Activated CD4-positive, alpha-beta T cell treated with anti-CD3 and anti-CD28 coated beads, Interleukin-2, amount 50 U/mL, for 16 hours (primary cell): ENCODE measurements at places on chromosomes 1 and 21.

- DNase-seq: no peak
Measured at GRCh38 chr1:203582568-203582967, 44.1 kb upstream of the ATP2B4 start.

GRCh38 chr21:25496825-25497482 is 110.3 kb downstream of the MRPL39 start:
- DNase-seq: no peak

DNA sequence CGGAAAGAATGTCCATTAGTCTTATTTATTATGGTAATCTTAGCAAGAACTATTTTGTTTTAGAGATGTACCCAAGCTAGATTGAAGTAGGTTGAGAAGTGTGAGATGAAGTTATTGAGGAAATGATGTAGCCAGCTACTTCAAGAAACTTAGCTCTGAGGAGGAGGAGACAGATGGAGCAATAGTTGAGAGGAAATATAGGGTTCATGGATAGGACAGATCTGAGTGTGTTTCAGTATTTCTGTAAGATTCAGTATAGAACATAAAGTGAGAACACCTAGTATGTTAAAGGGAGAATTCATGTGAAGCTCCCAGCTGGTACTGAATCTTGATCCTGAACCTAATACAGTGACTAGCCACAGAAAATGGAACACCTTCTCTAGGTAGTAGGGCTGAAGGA is 28.9 kb downstream of the TSNAX start:
- DNase-seq: no peak

DNA sequence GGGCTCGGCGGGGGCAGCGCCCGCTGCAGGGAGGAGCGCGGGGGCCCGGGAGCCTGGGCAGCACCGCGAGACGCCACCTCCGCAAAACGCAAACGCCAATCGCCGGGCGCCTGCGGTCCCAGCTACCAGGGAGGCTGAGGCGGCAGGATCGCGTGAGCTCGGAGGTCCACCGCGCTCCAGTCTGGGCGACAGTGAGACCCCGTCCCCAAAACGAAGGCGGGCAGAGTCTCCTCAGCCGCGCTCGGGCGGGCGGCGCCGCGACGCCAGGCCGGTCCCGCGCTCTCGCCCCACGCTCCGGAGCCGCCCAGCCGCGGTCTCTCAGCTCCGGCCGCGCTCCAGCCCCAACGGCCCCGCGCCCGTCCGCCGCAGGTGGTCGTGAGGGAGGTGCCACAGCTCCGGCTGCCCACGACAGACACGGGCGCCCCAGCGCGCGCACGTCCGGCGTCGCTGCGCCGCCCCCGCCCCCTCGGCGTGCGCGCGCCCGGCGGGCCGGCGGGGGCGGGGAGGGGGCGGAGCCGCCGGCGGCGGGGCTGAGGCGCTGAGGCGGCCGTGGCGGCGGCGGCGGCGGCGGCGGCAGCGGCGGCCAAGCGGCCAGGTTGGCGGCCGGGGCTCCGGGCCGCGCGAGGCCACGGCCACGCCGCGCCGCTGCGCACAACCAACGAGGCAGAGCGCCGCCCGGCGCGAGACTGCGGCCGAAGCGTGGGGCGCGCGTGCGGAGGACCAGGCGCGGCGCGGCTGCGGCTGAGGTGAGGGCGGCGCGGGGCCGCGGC is at the start of gene ADARB1:
ADARB1 (plus strand) TSS at position 533 of the 770 bp plus-strand sequence. CDS start 97,077 bp downstream, outside the sequence.
- peak; percentile 55 for DNase-seq

GRCh38 chr1:78095593-78095992 is 49.8 kb downstream of the GIPC2 start:
- no peak for DNase-seq

DNA sequence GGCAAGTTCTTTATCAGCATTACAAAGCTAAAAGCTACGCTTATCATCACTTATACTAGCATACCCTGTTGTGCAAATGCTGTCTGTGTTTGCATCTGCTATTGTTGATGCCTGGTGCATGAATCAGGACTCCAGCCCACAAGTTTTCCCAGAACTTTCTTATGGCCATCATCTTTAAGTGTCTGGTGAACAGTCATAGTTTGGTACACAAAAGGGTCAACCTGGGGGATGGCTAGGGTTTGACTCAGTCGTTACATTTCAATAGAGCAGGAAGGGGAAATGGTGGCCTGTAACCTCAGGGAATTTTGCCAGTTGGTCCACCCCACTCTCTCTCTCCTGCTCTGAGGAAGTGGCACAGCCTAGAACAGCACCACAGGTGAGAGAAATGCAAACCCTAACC is 35.4 kb downstream of the SELL start:
- no peak for DNase-seq

GRCh38 chr1:91151702-91152101 is 129.9 kb upstream of the ZNF644 start:
- DNase-seq: no peak

DNA sequence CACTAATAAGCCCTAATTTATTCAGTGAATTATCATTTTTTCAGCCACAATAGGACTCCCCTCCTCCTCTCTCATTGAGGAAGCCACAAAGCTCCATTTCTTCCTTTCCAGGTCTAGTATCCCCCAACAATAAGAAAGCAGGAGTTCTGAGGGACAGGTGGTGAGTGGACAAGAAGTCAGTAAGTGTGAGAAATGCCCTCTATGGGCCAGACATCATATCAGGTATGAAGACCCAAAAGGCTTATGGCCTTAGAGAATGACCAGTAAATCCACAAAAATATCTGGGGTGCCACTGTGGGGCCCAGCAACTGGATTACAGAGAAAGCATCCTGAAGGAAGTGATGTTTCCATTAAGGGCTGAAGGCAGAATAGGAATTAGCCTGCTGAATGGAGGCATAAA is 175.7 kb downstream of the TRIM33 start:
- no peak for DNase-seq

GRCh38 chr1:30191154-30191702 is 532.2 kb downstream of the MATN1 start:
- peak; percentile 73 for DNase-seq

- DNase-seq: no peak
Measured at GRCh38 chr1:23751815-23752200, 8.5 kb downstream of the ELOA start.

GRCh38 chr1:163531345-163531744 is 209.6 kb downstream of the NUF2 start:
- no peak for DNase-seq

- no peak for DNase-seq
Measured at GRCh38 chr1:107405236-107405635, 264.4 kb downstream of the NTNG1 start.

DNA sequence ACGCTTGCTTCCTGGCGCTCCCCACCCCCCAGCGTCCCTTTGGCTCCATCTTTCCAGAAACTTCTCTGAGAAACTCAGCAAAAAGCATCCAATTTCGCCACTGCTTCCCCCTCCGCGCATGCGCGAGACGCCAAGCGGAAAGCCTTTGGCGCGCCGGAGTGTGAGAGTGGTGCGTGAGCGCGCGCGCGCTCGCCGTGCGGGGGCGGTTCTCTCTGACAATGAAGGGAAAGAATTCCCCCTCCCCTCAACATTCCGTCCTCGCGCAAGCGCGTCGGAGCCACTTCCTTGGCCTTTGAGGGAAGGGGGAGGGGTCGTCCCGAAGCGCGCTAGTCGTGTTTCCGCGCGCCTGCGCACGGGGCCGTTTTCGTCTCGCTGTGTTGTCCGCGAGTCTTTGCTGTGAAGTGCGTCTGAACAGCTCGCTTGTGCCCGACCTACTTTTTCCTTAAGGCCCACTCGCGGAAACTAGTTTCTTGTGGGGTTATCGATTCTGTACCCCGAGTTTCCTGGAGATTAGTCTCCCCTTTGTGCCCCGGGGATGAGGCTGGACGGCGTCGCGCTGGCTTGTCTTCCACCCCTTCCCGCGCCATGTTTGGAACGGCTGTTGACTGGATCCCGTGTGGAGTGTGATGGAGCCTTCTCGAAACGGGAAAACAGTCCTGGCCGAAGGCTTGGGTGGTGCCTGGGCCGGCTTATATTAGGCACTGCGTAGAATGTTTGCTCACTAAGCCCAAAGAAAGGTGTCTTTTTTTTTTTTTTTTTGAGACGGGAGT is 11.6 kb upstream of the SPEN start:
- DNase-seq: peak; percentile 100

DNA sequence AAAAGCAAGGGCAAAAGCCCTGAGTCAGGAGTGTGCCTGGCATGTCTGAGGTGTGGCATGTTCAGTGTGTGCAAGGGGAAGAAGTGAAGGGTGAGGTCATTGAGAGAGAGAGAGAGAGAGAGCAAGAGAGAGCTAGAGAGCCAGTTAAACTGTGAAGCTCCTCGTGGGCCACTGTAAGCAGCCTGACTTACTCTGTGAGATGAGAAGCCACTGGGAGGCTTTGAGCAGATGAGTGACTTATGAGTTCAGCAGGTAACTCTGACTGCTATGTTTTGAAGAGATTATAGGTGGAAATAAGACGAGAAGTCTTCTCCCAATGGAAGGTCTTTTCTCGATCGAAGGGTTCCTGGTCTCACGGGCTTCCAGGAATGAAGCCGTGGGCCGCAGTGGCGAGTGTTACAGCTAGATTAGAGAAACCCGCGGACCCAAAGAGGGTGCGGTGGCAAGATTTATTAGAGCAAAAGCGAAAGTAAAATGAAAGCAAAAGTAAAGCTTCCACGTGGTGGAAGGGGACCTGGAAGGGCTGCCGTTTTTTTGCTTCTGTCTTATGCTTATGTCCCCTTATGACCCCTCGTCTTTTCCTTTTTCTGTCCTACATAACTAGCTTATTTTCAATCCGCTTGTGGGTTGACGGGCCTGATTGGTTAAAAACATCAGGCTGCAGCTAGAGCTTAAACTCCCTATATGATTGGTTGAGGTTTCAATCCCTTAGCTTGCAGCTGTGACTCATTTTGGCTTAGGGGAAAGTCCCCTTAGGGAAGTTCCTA is 323.1 kb upstream of the FAM78B start:
- DNase-seq: peak; percentile 88

DNA sequence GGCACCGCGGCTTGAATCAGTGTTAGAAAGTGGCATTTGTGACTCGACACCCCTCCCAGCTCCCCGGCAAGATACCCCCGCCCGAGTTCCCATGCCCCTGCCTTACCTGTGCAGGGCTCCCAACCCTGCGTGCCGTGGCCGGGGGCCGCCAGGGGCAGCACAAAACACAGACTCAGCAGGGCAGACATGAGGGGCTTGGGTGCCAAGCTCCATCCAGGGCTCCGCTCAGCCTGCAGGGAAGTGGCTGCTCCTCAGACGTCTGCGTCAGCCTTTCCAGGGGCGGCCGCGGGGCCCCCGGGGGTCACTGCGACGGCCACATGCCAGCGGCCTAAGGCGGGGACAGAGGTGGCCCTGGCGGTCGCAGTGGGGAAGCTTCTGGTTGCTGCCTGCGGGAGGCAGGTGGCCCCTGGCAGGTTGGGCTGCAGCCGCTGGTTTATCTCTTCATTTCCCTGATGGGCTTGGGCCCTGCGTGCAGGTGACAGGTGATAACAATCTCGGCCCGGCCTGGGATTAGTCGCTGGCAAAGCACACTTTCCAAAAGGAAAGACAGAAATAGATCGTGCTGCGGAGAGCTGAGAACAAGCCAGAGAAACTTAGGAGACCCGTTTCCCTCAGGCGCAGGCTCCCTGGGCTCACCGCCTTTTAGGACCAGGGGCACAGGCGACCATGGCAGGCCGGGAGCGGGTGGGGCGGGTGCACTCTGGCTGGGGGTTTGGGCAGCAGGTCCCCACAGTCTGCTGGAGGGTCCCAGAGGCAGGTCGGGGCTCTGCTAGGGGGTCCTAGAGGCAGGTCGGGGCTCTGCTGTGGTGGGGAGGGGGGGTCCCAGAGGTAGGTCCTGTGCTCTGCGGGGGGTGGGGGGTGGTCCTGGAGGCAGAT is at the start of gene TSPEAR:
TSPEAR (minus strand) TSS at position 246 of the 876 bp plus-strand sequence; CDS start at position 188, 58 bp downstream.
- DNase-seq: no peak

DNA sequence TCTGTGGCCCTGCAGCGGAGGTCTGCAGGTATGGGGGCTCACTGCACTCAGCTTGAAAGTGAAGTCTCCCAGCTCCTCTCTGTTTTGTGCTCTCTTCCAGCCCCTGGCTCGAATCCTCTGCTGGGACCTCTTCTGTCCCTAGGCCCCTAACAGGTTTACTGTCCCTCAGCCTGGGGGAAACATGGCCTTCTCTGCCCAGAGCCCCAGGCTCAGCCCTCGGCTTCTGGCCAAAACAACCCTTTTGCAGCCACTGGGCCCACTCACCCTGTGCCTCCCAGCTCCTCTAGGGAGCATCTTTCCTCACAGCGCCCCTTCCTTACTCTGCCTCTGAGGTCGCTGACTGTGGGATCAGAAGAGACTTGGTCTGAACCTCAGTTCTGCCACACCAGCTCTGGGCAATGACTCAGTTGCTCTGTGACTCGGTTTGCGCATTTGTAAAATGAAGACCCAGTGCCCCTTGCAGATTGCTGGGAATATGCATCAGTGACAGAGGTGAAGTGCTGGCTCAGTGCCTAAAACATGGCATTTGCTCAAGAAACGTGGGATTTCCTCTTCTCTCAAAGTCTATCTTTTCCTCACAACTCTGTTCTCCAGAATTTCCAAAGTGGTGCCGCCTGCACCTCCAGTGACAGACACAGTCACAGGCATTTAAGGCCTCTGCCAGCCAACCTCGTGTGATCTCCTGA is 26.5 kb upstream of the TENT5C start:
- DNase-seq: no peak

- DNase-seq: peak; percentile 51
Measured at GRCh38 chr1:39816415-39817090, 27.9 kb upstream of the BMP8B start.

DNA sequence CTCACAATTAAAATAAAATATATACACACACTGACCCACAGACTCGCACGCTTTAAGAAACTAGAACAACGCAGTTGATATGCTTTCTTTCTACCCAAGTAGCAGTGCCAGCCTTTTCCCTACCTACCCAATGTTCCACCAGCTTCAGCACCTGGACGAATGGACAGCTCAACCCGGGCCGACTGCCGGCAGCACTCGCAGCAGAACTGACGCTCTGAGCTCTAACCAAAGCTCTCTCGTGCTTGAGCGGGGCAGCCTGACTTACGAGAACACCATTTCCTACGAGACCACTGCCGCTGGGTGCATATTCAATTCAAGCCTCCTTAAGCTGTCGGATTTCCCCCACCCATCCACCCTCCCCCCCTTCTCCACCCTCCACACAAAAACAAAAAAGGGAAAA is 127.4 kb upstream of the DPYD start:
- peak; percentile 62 for DNase-seq

DNA sequence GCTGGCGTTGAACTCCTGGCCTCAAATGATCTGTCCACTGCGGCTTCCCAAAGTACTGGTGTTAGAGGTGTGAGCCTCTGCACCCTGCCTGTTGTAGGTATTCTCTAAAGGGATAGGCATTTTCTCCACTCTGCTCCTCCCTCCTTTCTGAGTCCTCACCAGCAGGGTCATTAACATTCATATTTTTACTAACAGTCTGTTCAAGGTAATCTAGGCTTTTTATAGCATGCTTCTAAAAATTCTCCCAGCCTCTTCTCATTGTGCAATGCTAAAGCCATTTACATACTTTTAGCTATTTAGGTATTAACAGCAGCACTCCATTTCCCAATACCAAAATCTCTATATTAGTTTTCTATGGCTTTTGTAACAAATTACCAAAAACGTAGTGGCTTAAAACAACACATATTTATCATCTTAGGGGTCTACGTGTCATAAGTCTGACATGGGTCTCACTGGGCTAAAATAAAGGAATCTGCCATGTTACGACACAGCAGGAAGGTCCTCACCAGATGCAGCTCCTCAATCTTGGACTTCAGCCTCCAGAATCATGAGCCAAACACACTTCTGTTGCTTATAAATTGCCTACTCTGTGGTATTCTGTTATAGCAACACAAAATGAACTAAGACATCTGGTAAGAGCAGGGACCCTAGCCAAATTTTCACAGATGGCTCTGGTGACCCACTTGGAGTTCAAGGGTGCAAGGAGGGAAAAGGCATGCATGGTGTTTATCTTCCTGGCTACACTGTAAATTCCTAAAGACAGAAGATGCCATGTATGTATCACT is 2.9 kb upstream of the SLC2A7 start:
- no peak for DNase-seq
